ENCODE measurements at places on chromosomes 11 and 22.

DNA sequence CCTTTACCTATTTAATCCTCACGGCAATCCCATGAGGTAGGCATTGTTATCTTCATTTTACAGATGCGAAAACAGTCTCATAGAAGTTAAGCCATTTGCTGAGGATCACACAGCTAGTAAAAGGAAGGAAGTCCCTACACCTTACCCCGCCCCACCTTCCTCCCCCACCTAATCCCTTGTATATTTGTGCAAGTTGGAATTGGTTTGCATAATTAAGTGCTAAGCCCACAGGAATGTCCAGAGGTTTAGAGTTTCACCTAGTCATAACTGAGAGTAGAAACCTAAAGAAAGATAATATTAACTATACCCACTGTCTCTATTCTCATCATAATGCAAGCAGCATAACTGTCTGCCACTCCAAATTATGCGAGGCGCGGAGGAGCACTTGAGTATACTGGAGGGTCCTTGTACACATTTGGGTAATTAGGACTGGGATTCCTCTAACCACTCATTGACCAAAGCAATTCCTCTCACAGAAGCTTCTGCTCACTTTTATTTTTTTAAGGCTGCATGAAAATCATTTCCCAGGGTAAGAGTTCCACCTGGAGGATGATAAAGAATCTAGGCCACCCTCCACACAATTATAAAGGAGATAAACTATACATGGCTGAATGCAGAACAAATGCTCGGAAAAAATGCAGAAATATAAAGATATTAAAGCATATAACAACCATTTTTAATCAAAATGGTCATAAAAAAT is 199.9 kb downstream of the FAM181B start:
- DNase-seq, result no peak

DNA sequence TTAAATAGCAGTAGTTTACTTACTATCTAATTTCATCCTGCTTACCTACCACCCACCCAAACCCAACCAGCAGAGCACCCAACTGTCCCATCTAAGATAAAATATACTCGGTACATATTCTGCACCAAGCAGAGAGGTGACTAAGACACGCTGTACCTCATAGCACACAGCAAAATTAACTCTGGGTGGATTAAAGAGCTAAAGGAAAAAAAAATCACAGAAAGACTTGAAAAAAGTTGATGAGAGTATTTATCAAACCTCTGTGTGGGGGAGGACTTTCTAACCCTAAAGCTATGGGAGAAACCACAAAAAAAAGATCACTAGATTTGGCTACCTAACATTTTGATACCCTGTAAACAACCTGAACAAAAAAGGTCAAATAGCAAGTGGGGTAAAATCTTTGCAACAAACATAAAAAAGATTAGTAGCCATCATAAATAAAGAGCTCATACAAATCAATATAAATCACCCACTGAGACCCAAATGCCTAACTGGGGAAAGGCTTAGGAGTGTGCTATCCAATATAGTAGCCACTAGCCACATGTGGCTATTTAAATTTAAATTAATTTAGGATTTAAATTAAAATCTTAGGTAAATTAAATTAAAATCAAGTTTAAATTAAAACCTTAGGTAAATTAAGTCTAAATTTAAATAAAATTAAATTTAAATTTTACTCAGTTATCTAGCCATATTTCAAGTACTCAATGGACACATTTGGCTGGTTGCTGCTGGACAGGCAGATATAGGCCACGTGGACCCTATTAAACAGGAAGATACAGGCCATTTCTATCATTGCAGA is 25.6 kb upstream of the CD5 start:
- DNase-seq, result no peak

GRCh38 chr11:18485913-18486528 is 30.4 kb downstream of the LDHAL6A start:
- no peak for DNase-seq

DNA sequence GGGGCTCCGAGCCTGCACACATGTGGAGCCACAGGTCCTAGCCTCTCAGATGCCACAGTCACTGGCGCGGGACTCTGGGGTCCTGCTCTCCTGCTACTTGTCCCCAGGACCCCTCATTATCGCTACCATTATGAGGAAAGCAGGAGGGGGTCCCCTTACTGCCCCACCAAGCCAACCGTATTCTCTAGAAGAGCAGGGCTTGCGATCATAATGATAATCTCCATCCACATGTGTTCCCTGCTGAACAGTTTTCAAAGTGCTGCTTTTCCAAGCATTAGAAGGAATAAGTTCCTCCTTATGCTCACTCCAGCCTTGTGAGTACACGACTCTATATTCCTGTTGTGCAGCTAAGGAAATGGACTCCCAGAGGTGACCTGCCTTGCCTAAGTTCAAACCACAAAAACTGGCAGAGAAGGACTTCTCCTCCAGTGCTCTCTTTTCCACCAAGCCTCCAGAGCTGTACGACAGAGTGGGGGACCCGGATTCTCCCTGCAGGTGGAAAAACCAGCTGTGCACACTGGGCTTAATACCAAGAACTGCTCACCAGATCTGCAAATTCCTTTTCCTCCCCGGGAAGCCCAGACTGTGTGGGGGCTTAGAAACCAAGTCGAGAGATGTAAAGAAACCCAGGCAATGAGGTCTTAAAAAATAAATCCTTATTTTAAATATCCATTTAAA is 92.8 kb upstream of the DRD2 start:
- DNase-seq, result no peak

- peak; percentile 59 for DNase-seq
These were observed 55.7 kb downstream of the CD82 start for GRCh38 chr11:44621140-44621681.

DNA sequence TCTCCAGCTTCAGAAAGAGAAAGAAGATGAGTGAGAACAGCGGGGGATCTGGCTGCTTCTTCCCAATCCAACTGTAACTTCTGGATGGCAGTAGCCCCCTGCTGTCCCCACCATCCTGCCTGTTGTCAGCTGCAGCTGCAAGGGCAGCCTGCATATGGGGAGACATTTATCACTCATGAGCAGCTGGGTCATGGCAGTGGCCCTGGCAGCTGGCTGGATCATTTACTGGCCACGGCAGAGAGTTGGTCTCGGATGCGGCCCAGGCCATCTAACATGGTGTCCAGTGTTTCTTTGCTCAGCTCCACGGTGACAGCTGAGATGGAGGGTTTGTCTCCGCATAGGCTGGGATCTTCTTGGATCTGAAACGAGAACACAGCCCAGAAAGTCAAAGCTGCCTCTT is 14.8 kb downstream of the COMMD9 start:
- no peak for DNase-seq

- DNase-seq, result no peak
These were observed 98.9 kb downstream of the ATXN10 start for GRCh38 chr22:45770506-45770905.

- peak; percentile 87 for DNase-seq
These were observed 51.6 kb upstream of the SYN3 start for GRCh38 chr22:33109514-33110430.

DNA sequence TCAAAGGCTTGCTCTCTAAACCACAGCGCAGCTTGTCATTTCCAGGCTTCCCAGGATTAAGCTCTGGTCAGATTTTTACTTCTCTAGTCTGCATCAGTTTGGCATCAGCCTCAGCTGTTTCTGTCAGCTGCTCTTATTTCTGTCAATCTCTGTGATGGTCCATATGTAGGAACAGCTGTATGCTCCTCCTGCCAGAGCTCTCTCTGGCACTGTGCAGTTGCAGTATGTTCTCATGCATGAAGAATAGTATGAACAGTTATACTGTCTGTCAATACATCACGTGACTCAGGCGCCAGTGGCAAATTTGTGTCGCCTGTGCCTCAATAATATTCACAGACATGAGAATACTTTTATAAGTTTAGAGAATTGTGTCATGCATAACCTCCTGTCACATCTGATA is 6.7 kb downstream of the OR6M1 start:
- peak; percentile 83 for DNase-seq

DNA sequence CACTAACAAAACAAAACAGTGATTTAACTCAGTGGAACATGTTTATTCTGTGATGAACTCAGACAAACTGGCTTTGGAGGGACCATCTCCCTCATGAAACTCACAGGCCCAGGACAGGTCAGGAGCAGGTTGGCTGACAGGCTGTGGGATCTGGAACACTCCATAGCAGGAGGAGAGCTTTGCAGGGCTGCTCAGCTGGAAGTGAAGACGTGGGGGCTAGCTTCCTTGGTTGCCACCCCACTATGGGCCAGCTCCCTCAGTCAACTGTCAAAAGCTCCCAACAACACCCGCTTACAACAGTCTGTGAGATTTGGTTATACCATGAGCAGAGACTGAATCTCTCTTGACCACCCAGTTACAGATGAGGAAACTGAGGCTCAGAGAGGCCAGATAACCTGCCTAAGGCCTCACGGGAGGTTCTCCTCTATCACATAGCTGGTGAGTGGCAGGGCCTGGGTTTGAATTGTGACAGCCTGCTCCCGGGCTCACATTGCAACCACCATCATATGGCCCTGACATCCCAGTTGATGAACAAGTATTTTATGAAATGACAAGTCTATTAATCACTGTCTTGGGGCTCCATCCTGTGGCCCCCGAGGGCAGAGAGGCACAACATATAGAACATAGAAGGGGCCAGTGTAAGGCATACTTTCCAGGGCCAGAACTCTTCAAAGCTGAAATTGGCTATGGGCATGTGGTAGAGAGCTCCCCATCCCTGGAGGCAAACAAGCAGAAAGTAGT is 473.4 kb downstream of the MN1 start:
- no peak for DNase-seq

- no peak for DNase-seq
These were observed 203.8 kb downstream of the DLG2 start for GRCh38 chr11:85423316-85423715.

- DNase-seq, result no peak
These were observed 163.4 kb upstream of the NCAM1 start for GRCh38 chr11:112797648-112798293.

DNA sequence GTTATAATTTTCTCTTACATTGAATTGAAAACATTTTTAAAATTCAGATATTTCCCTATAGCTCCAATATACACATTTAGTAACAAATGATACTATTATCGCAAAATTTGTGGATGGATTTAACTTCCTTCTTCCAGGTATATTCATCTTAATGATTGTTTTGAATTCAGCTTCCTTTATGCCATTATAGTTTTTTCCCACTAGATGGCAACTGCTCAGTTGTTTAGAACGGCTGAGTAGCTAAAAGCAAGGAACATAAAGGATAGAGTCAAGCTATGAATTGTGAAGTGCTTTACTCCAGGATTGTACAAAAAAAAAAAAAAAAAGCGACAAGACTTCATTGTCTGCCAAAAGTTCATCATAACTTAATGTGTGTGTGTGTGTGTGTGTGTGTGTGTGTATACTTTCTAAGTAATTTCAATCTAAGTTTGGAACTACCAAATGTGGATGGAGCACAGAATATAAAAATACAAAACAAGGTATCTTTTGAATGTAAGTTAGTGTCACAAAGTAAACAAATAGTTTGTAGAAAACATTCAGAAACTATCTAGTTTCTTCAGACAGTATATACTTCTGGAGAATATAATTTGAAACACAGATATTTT is 846.4 kb downstream of the DLG2 start:
- no peak for DNase-seq

- no peak for DNase-seq
These were observed 42.0 kb upstream of the FIBIN start for GRCh38 chr11:26951809-26952515.

- DNase-seq, result no peak
These were observed 4.5 kb upstream of the TP53I11 start for GRCh38 chr11:44955015-44955738.

DNA sequence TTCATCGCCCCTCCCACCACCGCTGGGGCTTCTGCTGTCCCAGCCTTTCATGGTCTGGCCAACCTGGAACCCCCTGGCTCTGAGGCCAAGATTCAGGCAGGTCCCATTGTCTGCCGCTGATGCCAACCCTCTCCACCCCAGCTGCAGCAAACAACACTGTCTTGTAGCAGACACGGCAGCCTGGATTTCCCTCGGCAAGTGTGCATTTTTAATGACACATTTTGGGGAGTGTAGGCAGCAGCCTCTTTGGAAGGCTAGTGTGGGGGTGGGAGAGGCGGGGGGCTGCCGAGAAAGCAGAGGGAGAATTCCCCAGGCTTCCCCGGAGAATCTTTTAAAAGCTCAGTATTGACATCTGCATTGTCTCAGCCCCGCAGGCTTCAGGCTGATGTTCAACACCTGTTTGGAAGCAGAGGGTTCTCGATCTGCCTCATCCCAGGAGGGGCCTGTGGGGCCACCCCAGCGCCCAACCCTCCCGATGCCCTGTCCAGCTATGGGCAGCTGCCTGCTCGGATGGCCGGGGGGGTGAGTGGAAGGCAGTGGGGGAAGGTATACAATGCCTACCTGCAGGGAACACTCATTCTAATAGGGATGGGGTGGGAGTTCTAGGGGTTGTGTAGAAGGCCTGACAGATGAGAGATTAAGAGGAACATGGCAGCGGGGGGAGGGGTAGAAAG is 41.5 kb downstream of the NECTIN1 start:
- no peak for DNase-seq

GRCh38 chr22:32079130-32080089 is 36.3 kb downstream of the SLC5A1 start:
- no peak for DNase-seq

Data from NCI-H1694 treated with DMSO at 0.1 percent for 48 hours (cell line).